ENCODE measurements at places on chromosomes 4 and X. TPM values are rescaled to one million over a fixed set of nuclear protein-coding genes. Genes with fewer than 3 reads are reported as not detected.

- peaks cover 18% of the 10 kb centered on the region for H3K4me1 ChIP-seq
- no peaks in the 10 kb centered on the region for H3K27me3 ChIP-seq
- H3K36me3 ChIP-seq, result no peaks in the 10 kb centered on the region
- no peak overlapping the region for H3K27ac ChIP-seq
- DNase-seq, result no peak
- H3K4me3 ChIP-seq, result no peak overlapping the region
Observed at GRCh38 chr4:113677325-113677724, 84.2 kb downstream of the CAMK2D start.

DNA sequence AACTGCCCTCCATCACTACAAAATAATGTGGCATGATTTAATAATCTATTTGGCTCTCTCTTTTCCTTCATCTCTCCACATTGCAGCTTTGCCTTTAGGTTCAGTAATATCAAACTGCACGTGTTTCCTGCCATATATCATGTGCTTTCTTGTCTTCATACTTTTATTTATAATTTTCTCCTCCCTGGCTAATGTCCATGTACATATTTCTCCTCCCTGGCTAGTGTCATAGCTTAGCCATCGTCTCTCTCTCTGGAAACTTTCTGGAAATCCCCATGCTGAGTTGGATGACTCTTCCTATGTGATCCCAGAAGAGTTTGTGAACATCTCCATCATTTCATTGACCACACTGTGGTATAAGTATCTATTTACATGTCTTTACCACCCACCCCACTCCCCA is 21.3 kb upstream of the PDGFC start:
- no peak overlapping the region for H3K27ac ChIP-seq
- H3K36me3 ChIP-seq, result no peaks in the 10 kb centered on the region
- no peaks in the 10 kb centered on the region for H3K4me1 ChIP-seq

DNA sequence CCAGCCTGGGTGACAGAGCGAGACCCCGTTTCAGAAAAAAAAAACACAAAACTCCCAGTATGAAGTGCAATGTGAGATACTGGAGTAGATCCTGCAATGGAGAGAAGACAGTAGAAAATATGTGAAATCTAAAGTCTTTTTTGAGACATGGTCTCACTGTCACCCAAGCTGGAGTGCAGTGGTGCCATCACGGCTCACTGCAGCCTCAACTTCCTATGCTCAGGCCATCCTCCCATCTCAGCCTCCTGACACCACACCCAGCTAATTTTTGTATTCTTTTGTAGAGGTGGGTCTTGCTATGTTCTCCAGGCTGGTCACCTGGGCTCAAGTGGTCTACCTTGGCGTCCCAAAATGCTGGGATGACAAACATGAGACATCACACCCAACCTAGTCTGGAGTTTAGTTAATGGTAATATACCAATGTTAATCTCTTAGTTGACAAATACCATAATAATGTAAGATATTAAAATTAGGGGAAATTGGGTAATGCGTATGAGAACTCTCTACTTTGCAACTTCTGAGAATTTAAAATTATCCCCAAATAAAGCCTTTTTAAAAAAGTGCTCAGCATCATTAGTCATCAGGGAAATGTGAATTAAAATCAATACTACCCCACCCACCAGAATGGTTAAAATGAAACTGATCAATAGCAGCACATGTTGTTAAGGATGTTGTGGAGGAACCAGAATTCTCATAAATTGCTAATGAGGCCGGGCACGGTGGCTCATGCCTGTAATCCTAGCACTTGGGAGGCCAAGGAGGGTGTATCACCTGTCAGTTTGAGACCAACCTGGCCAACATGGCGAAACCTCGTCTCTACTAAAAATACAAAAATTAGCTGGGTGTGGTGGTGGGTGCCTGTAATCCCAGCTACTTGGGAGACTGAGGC is 15.0 kb downstream of the RBMX start:
- no peaks in the 10 kb centered on the region for H3K4me1 ChIP-seq
- H3K36me3 ChIP-seq, result peaks cover 28% of the 10 kb centered on the region
- H3K27me3 ChIP-seq, result no peaks in the 10 kb centered on the region
- H3K27ac ChIP-seq, result no peak overlapping the region
- no peak overlapping the region for H3K4me3 ChIP-seq
- DNase-seq, result no peak

DNA sequence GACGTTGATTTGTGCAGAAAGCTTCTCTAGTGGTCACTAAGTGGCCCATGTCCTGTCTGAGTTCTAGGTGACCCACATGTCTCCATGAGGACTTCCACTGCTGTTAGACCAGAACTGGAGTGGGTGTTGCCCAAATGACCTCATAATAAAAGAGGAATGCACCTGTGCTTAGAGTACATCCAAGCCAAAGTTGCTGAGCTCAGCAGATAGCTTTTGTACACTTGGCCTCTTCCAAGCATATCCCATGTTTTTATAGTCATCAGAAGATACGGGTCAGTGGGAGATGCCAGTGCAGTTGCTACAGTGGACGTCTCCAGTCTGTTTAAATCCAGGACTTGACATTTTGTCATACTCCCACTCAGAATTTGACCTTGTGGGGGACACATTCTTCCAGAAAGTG is 37.6 kb upstream of the WDR1 start:
- H3K27me3 ChIP-seq, result peaks cover 15% of the 10 kb centered on the region
- H3K4me3 ChIP-seq, result no peak overlapping the region
- no peaks in the 10 kb centered on the region for H3K36me3 ChIP-seq
- DNase-seq, result no peak
- peaks cover 8% of the 10 kb centered on the region for H3K4me1 ChIP-seq
- H3K27ac ChIP-seq, result no peak overlapping the region

- DNase-seq, result no peak
- no peaks in the 10 kb centered on the region for H3K36me3 ChIP-seq
- H3K27me3 ChIP-seq, result no peaks in the 10 kb centered on the region
- H3K4me3 ChIP-seq, result no peak overlapping the region
Observed at GRCh38 chr4:89497517-89498308, 190.1 kb upstream of the GPRIN3 start.

GRCh38 chrX:40912576-40912975 is 172.7 kb upstream of the USP9X start:
- peaks cover 32% of the 10 kb centered on the region for H3K4me1 ChIP-seq
- no peak overlapping the region for H3K4me3 ChIP-seq
- no peak for DNase-seq
- H3K36me3 ChIP-seq, result no peaks in the 10 kb centered on the region
- H3K27me3 ChIP-seq, result no peaks in the 10 kb centered on the region

DNA sequence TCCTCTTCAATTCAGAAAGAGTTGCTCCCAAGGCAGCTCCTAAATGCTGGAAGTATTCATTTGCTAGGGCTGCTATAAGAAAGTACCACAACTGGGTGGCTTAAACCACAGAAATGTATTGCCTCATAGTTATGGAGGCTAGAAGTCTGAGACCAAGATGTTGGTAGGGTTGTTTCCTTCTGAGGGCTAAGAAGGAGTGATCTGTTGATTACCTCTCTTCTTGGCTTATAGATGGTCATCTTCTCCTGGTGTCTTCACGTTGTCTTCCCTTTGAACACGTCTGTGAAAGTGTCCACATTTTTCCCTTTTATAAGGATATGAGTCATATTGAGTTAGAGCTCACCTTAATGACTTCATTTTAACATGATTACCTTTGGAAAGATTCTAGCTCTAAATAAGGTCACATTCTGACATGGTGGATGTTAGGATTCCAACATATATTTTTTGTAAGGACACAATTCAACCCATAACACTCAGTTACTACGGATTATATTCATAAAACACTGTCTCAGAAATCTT is 266.3 kb downstream of the SPATA18 start:
- no peaks in the 10 kb centered on the region for H3K36me3 ChIP-seq
- no peaks in the 10 kb centered on the region for H3K27me3 ChIP-seq
- peaks cover 9% of the 10 kb centered on the region for H3K4me1 ChIP-seq
- no peak overlapping the region for H3K4me3 ChIP-seq
- DNase-seq, result no peak

DNA sequence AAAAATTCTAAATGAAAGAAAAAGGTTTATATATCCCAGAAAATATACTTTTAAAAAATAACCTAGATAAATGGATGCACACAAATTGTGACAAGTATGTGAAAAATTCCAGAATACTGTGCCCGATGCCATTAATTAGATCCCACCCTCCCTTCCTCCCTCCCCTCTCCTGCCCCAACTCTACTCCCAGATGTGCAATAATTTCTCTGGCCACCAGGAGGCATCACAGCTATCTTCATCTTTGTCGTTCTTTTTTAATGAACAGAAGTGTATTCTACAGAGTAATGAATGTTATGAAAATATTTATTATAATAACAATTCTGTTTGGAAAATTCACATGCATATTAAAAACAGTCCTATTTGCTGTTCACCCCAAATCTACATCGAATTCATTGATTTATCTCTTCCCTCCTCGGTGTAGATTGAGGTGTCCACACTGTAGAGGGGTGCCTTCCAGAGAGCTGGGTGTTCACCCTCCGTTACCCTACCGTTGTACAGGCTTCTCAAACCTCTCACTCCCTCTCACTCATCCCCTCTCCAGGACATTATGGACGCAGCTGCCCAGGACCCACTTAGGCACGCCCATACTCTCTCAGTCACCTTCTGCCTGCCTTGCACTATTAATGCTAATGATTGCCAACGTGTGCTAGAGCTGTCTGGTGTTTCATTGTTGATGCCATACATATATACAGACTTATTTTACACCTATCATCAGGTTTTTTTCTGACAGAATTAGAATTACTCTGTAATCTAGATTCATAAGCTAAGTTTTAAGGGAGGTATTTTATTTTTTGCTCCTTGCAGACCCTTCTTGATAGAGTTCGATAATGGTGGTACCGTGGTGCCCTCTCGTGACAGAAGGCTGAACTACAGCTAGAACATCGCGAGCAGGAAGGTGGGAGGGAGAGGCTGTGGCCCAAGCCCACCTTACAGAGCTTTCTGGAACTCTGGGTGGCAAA is 14.1 kb downstream of the RAB40AL start:
- DNase-seq, result peak; percentile 23
- H3K27me3 ChIP-seq, result no peaks in the 10 kb centered on the region
- no peak overlapping the region for H3K27ac ChIP-seq
- no peak overlapping the region for H3K4me3 ChIP-seq

DNA sequence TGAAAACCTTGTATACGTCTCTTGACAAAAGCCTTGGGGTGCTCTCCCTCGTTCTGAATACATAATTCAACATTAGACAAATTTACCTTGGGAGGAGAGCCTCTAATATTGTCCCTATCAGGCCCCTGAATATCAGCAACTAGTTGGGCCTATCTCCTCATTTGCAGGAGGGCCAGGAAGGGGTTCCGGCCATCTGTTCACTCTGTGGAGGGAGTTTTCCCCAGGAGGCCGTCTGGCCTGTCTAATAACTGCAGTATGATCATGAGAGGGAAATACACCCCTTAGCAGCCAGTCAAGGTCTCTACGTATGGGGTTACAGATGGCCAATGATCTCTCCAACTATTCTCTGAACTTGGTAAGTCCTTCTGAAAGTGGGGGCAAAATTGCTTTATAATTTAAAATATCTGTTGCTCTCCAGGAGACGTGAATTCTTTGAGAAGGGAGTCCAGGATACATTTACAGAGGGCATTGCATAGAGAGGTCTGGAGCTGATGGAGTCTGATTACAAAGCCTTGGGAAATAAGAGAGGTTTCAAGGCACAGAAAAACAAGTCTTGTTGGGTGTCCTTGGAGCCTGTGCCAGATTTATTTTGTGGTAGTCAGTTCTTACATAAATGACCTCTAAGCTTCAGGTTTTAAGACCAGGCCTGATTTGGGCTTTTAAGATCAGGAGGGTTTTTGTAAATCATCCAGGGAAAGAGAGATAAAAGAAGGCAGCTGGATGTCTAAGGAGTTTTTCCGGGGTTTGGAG is 48.2 kb upstream of the UXT start:
- H3K27ac ChIP-seq, result no peak overlapping the region
- no peak overlapping the region for H3K4me3 ChIP-seq
- no peaks in the 10 kb centered on the region for H3K27me3 ChIP-seq

DNA sequence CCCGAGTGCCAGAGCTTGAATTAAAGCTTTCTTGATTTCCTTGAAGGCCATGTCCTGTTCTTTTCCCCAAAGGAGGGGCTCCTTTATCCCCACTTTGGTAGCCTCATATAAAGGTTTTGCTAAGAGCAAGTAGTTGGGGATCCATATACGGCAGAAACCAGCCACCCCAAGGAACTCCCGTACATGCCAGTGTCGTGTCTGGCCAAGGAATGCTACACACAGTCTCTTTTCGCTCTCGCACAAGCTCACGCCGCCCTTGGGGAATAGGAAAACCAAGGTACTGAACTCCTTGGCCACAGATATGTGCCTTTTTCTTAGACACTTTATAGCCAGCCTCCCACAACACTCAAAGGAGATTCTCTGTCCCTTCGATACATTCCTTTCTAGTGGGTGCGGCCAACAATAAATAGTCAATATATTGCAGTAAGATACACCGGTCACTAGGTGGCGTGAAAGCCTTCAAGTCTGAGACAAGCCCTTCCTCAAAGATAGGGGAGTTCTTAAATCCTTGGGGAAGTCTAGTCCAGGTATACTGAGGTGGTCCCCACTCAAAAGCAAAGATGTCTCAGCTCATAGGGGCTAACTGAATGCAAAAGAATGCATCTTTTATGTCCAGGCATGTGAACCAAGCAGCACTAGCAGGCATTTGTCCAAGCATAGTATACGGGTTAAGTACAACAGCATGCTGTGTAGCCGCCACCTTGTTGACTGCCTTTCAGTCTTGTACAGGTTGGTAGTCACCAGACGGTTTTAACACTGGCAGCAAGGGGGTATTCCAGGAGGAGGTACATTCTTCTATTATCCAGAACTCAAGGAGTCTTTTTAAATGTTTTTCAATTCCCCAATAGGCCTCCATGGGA is 57.8 kb upstream of the XAGE1B start:
- no peaks in the 10 kb centered on the region for H3K27me3 ChIP-seq
- no peaks in the 10 kb centered on the region for H3K36me3 ChIP-seq
- H3K4me1 ChIP-seq, result no peaks in the 10 kb centered on the region
- no peak overlapping the region for H3K4me3 ChIP-seq
- no peak overlapping the region for H3K27ac ChIP-seq

GRCh38 chr4:10385994-10386394 is 71.2 kb downstream of the ZNF518B start:
- H3K4me3 ChIP-seq, result no peak overlapping the region
- no peak overlapping the region for H3K27ac ChIP-seq
- no peaks in the 10 kb centered on the region for H3K4me1 ChIP-seq
- H3K36me3 ChIP-seq, result no peaks in the 10 kb centered on the region
- peaks cover 15% of the 10 kb centered on the region for H3K27me3 ChIP-seq

GRCh38 chrX:74535408-74536151 is 78.8 kb downstream of the RLIM start:
- H3K4me1 ChIP-seq, result no peaks in the 10 kb centered on the region
- H3K27me3 ChIP-seq, result no peaks in the 10 kb centered on the region
- DNase-seq, result peak; percentile 21
- H3K4me3 ChIP-seq, result peak overlapping the region; percentile 51
- no peaks in the 10 kb centered on the region for H3K36me3 ChIP-seq

- H3K27ac ChIP-seq, result no peak overlapping the region
- DNase-seq, result no peak
- no peaks in the 10 kb centered on the region for H3K36me3 ChIP-seq
Observed at GRCh38 chrX:20060961-20061748, 55.6 kb downstream of the MAP7D2 start.

Gene FAM241A
- total RNA-seq, result 4.5 TPM

Gene TSPAN6
- 25.0 TPM for total RNA-seq

Gene PHOX2B
- total RNA-seq, result not detected

Gene SPANXD
- not detected for total RNA-seq

Gene CT55
- total RNA-seq, result not detected

Gene NR3C2
- total RNA-seq, result 2.7 TPM

Gene LGI2
- total RNA-seq, result not detected

Gene HS6ST2
- 24.6 TPM for total RNA-seq
